ENCODE measurements at places on chromosomes 2 and 18.

GRCh38 chr2:55045780-55046179, 4.5 kb downstream of the RTN4 start:
- DNase-seq, result no peak

DNA sequence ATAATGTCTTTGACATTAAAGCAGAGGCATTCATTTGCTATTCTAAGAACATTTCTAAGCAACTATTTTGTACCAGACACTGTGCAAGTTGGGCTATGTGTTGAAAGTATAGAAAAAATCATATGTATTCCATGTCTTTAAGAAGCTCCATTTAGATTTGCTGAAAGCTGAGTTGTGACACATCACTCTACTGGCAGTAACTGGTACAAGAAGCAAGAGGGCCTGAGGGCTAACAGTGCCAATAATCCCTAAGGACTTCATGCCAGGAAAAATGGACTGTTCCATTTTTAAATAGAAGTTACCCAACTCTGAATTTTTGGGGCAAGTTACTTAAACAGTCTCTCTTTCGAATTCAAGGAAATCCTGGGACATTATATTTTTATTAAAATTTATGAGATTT, 178.7 kb downstream of the SRBD1 start:
- no peak for DNase-seq

DNA sequence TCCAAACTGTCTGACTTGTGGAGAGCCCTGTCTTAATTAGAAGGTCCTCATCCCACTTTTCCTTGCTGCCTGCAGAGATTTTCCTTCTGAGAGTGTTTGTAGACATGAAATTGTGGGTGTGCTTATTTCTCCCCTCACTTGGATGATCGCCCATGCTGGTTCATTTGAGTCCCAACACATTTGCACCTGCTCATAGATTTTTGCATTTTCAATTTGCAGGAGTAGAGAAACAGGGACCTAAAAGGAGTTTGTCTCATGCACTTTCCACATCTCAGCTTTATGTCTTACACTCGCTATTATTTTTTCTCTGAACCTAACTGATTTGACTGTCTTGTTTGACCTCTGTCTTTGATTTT, 33.2 kb upstream of the FHL2 start:
- DNase-seq, result no peak

- no peak for DNase-seq
Measured at GRCh38 chr2:98561902-98562695, 46.2 kb downstream of the COA5 start.

- peak; percentile 13 for DNase-seq
Measured at GRCh38 chr2:231297108-231297908, 98.2 kb upstream of the B3GNT7 start.

- no peak for DNase-seq
Measured at GRCh38 chr18:76619261-76619620, 124.2 kb upstream of the ZNF516 start.

GRCh38 chr2:161725297-161725696, 101.1 kb downstream of the SLC4A10 start:
- DNase-seq, result no peak

- DNase-seq, result no peak
Measured at GRCh38 chr18:7609617-7610016, 42.5 kb downstream of the PTPRM start.

DNA sequence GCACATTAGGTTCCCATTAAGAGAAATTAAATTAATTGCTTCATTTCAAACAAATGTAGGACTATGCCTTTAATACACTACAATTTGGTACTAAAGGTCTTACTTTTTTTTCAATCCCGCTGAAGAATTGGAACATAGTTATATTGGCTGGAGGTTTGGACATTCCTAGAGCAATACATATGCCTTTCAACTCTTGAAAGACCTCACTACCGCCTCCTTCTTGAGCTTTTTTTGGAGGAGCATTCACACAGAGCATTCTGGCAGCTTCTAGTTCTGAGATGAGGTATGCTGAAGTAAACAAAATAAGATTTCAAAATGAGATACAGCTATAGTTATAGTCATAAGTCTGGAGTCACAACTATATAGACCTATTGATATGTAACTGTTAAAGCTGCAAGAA, 10.9 kb downstream of the FAM98A start:
- DNase-seq, result no peak

- no peak for DNase-seq
Measured at GRCh38 chr18:28208268-28208667, 31.3 kb upstream of the CDH2 start.

- DNase-seq, result no peak
Measured at GRCh38 chr2:9166579-9167377, 39.8 kb upstream of the ASAP2 start.

- no peak for DNase-seq
Measured at GRCh38 chr2:174051741-174052583, 86.8 kb upstream of the SP3 start.

- no peak for DNase-seq
Measured at GRCh38 chr2:42998721-42999120, 206.3 kb upstream of the HAAO start.

DNA sequence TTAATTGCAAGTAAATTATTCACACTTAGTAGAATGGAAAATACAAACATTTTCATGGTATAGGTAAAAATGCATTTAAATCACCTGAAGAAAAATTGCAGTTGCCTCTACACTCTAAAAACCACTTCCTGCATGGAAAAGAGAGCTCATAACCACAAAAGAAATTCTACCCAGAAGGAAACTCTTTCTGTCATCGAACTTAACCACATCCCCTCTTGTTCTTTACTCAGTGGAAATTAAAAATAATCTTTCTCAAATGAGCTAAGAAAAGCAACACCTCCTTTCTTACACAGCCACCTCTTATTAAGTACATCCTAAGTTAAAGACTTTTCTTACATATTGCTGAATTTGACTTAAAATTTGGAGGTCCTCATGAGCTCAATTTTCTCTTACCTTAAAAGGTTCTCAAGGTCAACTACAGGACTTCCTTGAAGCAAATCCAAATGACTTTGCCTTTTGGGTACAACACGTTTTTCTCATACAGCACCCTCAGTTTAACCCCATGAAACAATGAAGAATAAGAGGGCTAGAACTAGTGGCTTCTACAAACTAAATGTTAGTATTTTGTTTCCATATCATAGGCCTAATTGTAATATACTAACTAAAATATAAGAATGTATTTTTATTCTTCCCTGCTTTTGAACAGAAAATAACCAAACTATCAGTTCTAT, 109.1 kb upstream of the CRIM1 start:
- DNase-seq, result peak; percentile 48

DNA sequence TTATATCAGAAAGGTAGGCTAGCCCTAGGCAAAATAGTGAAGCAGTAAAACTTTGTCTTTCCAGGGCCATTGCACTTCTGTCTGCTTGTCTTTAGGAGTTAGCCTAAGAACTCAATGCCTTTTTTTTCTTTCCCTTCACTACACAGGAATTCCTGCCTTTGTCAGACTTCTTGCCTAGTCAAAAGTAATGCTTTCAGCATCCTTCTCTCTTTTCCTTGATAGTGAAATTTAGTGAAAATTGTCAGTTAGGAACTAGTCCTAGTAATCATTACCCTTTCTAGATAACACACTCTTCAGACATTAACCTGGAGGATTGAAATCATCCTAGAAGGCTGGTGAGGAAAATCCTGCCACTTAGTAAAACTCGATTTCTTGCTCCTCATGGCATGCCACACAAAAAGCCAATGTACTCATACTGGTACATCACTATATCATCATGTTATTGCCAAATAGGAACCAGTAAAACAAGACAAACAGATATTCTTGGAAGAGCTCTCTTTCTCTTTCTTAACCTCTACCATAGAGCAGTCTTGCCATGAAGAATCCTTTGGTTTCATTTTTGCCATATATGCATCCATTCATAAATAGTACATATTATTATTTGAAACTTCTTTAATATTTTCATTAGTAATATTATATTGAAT, 320.5 kb downstream of the CTNNA2 start:
- no peak for DNase-seq

DNA sequence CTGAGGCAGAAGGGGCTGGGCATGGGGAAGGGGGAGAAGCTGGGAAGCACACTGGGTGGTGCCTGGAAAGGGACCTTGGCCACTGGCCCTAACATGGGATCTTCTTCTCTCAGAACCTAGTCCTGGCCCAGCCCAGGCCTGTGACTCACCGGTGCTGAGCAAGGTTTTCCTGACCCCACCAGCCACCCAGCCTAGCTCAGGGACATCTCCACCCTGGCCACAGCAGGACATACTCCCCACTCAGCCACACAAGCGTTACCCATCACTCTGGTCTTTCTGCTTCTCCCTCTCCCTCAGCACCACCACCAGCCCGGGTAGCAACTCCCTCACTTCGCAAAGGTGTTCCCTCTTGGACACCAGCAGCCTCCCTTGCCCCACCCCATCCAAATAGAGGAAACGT, 22.8 kb downstream of the TNS1 start:
- DNase-seq, result no peak

DNA sequence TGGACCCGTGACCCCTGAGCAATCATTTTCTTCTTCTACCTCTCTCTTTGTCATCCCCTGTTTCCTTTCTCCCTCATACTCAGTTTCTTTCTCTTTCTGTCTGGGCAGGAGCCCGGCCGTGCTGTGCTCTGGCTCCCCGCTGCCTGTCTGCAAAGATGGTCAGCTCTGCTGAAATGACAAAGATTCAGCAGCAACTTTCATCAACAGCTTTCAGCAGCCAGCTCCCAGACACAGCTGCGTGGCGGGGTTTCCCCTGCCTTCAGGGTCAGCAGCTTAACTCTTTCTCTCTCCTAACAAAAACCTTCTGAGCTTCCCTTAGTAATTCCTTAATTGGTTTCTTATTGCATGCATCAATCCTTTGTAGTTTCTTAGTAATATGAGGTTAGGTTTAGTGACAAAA, 1234.4 kb downstream of the CNTNAP5 start:
- no peak for DNase-seq

DNA sequence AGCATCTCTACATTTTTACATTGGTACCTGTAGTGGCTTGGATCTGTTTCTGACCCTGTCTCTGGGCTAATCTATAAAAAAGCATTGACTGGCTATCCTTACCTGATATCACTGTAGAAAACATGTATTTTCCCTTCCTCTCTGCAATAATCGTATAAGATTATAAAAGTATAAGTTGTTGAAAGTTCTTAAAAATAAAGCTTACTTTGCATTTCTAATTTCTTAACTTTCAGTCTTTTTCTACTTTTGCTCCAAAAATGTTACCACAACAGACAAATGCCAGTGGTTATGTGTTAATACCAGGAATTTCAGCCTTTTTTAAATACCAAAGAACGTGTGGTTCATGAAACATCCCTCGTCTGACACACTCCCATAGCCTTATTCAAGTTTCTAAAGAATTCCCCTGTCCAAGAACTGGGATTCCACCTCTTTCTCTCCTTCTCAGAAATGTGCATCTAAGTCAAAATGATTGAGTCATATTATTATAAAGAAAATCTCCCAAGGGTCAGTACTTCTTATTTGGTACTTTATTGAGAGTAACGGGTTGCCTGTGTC, 28.5 kb upstream of the ACKR3 start:
- no peak for DNase-seq

- no peak for DNase-seq
Measured at GRCh38 chr2:224769489-224769888, 53.3 kb upstream of the CCDC195 start.

GRCh38 chr2:205496772-205497171, 185.5 kb upstream of the NRP2 start:
- DNase-seq, result no peak

GRCh38 chr2:215644233-215644897, 208.5 kb upstream of the FN1 start:
- no peak for DNase-seq

DNA sequence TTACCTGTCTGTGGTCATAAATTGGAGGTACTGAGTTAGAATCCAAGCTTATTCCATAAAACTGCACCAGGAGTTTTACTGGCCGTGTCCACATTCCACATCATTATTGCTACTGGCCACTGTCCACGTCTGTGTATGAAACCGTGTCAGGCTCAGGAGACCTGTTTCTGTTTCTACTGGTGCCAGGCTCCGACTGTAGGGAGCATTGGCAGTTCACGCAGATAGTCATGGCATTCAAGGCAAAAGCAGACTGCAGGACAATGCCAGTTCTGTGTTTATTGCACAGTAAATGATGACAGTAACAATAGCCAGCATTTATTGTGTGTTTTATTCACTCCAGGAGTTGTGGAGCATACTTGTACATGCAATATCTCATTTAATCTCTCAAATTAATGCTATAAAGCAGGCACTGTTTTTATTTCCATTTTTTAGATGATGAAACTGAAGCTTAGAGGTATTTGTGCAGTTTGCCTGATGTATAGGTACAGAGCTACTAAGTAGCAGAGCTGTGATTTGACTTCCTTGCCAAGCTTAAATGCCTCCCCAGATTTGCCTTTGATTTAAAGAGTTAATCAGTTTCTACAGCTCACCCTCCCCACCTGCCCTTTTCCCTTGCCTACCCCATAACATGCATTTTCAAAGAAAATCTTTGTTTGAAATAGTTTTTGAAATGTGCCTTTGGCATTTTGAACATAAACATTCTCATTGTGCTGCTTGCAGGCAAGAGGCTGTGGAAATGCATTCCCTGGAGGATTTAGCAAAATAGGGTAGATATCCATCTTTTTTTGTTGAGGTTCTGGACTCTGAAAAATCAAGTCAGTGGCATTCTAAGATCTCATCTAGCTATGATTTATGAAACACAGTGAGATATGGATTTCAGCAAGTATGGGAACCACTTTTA, 55.5 kb downstream of the MAP4K4 start:
- no peak for DNase-seq

- DNase-seq, result no peak
Measured at GRCh38 chr2:211237586-211238275, 681.3 kb downstream of the CPS1 start.

- DNase-seq, result no peak
Measured at GRCh38 chr18:12838178-12838634, 45.8 kb downstream of the PTPN2 start.

- DNase-seq, result no peak
Measured at GRCh38 chr2:217054791-217055190, 194.9 kb upstream of the TNP1 start.

DNA sequence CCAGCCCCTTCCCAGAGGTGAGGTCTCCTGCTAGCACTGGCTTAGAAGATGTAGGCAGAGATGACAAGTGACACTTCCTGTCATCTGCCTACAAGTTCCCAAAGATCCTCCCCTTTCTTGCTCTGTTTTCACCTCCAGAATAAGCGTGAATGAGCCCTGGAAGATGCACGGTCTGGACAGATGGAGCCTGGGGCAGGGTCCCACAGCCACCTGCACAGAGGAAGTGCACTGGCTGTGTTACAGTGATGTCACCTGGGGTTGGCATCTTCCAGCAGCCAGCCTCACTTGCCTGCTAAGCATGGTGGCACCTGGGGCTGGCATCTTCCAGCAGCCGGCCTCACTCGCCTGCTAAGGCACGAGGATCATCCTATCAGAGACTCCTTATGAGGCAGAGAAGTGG, 32.3 kb downstream of the TMEM18 start:
- no peak for DNase-seq

GRCh38 chr2:239019183-239019581, 171.3 kb downstream of the TWIST2 start:
- no peak for DNase-seq

- no peak for DNase-seq
Measured at GRCh38 chr18:8253944-8254343, 355.3 kb upstream of the RAB12 start.

GRCh38 chr18:8966821-8967220, 135.7 kb upstream of the NDUFV2 start:
- no peak for DNase-seq

GRCh38 chr18:23038712-23039111, 96.6 kb upstream of the CABLES1 start:
- DNase-seq, result no peak

- DNase-seq, result no peak
Measured at GRCh38 chr2:142104134-142104758, 26.6 kb downstream of the LRP1B start.
